ENCODE measurements at places on chromosomes 13 and 19. TPM values are rescaled to one million over a fixed set of nuclear protein-coding genes. Genes with fewer than 3 reads are reported as not detected.

DNA sequence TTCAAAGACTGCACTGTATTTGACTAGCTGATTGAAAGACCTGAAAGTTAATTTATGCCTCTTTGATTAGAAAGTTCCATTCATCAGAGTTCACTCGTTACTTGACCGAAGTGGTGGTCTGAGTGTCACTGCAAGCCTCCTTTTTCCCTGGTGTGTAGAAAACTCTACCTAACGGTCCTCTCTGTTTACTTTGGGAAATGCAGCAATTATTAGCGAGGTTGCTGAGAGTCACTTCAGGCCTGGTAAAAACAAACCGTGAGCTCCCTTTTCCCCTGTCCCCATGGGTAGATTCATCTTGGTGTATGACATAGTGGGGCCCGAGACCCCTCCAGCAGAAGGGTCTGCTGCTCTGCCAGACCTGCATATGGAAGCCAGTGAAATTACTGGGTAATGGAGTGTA lies 126.8 kb upstream of the RNF113B start:
- no peak for DNase-seq

The IGSF23 gene
- not detected for total RNA-seq

DNA sequence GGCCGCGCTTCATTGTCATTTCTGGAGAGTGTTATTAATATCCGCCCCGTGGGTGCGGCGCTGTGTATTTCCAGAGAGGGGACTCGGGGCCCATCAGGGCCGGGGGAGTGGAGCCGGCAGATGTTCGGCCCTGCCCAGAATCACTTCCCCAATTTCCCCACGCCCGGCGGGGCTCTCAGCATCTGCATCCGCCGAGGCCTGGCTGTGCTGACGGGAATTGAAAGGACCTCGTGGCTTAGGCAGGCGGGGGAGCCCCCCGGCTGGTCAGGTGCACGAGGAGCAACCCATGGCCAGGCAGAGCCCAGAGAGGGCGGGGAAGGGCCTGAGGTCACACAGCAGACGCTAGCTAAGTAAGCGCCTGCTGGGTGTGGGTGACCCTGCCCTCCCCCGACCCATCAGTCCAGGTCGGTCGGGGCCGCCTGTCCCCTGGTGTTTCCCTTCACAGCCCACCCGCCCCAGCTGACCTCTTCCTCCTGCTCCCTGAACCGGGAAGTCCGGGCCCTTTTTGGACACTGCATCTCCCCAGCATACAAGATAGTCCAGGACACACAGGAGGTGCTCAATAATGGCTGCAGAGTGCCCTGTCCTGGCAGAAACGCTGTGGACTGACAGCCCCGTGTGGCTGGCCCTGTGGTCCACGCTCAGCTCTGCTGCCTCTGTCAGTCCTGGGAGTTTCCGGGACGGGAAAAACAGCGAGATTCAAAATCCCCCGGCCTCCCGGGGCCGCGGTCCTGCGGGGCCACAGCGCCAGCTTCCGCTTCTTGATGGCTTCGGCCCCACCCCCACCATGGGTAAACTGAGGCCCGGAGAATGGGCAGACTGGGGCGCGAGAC lies 22.1 kb downstream of the ARID3A start:
- no peak for DNase-seq

- no peak for DNase-seq
Measured at GRCh38 chr13:65595916-65596315, 1634.2 kb downstream of the PCDH9 start.

GRCh38 chr19:35136977-35137702 lies 1.5 kb upstream of the FXYD1 start:
- no peak for DNase-seq

The GGACT gene
- total RNA-seq = 5.9 TPM

DNA sequence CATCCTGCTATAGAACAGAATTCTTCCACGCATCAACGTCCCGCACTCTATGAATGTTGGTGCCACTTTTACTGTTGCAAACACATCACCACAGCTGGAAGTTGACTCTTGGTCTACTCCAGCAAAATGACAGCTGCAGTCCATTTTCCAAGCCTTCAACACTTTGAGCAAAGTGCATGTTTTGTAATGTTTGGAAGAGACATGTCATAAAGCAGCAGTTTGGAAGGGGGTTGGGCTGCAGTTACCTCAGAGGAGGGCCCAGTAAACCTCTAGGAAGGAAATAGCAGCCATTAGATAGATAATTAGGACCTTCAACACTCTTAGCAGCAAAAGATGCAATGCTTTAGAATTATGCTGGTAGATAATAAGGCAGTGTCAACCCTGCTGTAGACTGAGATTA lies 323.6 kb downstream of the TDRD3 start:
- DNase-seq = no peak

GRCh38 chr13:24541127-24541475 lies 28.5 kb upstream of the PARP4 start:
- DNase-seq = no peak

The FFAR1 gene
- total RNA-seq = not detected

- DNase-seq = no peak
Measured at GRCh38 chr13:43776006-43776405, 10.8 kb downstream of the ENOX1 start.

GRCh38 chr13:41644742-41645141 lies 187.4 kb downstream of the RGCC start:
- no peak for DNase-seq

GRCh38 chr19:51458051-51458645 lies at the start of gene SIGLEC8:
Gene SIGLEC8, minus strand, starts transcription at chr19:51458454. Its CDS starts 67 bp downstream, at chr19:51458387.
- DNase-seq = no peak

GRCh38 chr19:35232912-35233311 lies 4.4 kb upstream of the FAM187B start:
- no peak for DNase-seq

DNA sequence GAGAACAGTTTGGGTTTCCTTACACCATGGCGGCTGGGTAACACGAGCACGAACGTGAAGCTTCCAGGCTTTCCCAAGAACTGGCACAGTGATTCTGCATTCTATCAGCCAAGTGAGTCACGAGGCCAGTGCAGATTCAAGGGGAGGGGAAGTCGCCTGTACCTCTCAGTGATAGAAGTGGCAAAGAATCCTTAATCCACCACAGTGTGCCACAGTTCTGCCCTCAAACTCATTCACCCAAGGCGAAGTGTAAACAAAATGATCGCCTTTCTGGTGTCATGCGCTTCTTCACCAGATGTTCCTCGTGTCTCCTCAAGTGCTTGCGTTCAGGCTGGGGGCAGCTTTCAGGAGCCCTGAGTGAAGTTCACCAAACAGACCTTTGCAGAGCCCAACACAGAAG lies 24.9 kb upstream of the AMER2 start:
- no peak for DNase-seq

DNA sequence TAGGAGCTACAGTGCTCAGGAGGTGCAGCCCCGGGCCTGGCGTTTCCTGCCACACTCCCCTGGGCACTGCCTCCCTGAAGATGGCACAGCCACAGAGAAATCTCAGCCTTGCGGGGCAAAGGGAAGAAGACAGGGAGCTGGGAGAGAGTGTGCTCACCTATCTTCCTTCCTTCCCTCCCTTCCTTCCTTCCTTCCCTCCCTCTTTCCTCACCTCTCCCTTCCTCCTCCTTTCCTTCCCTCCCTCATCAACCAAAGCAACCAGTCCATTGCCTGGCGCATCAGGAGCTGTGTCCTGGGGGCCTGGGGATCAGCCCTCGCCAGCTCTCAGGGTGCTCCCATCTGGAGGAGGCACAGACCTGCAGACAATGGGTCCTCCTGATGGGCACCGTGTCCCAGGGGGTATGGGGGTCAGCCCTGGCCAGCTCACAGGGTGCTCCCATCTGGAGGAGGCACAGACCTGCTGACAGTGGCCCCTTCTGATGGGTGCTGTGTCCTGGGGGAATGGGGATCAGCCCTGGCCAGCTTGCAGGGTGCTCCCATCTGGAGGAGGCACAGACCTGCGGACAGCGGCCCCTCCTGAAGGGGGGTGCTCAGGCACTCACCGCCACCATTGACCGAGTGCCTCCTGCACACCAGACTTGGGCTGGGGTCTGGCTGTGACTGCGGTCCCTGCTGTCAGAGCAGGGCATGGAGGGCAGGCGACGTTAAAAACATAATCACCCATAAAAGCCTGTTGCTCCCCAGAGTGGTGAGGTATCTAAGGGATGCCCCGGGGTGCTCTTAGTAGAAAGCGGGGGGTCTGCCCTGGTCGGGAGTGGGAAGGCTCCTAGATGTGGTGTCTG lies 120.2 kb downstream of the URI1 start:
- no peak for DNase-seq

GRCh38 chr19:7506385-7507328 lies 9.2 kb upstream of the ZNF358 start:
- DNase-seq = peak; percentile 64

GRCh38 chr13:40096357-40096901 lies 441.0 kb downstream of the COG6 start:
- DNase-seq = no peak

DNA sequence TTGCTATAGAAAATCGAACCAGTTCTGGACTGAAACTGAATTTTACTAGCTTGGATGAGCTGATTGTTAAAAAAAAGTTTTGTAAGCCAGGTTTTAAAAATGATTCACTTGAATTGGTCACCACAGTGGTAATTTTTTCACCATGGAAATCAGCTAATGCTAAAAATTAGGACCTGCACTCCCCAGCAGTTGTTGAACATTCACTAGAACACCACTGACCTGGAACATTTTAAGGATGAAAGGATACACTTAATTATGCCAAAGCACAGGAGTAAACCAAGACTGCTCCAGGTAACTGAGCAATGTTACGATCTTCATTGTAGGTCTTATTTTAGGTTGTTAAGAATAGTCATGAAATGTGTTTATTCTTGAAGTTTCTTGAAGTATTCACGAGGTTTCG lies 1342.6 kb upstream of the SPRY2 start:
- DNase-seq = no peak

DNA sequence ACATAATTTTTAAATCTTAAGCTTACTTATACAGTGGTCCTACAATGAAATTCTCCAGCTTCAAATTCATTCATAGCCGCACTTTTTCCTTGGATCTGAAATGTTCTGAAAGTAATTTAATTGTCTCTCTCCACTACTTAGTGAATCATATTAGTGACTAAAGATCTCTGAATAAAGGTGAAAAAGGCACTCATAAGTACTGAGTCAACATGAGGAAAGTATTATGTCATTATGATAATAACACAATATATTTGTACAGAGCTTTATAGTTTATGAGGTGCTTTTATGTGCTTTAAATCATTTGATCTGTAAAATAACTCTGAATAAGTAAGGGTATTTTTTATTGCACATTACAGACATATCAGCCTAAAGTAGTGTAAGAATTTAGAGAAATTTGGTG lies 628.2 kb upstream of the SLITRK5 start:
- no peak for DNase-seq

DNA sequence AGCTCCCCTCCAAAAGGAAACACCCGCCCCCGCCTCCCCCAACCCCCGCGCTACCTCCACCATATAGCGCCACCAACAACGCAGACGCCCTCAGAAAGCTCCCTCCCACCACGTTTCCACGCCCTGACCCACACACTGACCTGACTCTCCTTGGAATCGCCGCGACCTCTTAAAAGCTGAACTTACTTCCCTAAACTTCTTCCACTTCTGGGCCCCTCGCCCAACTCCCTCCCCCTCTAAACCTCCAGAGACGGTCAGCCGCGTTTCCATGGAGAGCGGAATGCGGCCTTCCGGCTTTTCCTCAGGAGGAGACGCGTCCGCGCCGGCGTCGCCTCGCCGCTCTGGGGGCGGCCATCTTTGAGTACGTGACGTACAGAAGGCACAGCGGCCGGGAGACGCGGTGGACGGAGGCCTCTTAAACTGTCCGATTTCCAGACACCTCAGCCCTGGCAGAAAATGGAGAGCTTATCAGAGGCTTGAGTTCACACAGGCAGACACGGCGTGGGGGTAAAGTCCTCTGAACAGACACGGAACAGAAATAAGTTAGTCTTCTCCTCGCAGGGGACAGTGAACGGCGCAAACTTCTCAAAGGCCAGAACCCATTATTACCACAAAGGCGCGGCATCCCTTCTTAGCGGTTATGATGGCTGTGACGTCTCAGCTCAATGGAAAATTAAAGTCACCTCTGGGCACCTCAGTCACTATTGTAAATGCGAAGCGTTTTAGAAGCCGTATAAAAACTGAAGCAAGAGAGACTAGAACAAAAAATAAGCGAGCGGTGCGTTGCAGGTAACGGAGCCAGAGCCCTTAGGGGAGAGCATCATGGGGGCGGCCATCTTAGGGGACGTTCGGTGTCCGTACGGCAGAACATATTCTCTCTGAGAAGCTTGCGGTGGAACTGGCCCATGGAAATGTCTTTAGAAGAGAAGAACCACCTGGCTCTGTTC lies at the start of gene ZNF432:
ZNF432 (minus strand) TSS at position 284 of the 947 bp plus-strand sequence. CDS start 1,970 bp downstream, outside the sequence.
- DNase-seq = peak; percentile 86

- no peak for DNase-seq
Measured at GRCh38 chr19:18480006-18480691, 41.7 kb downstream of the ELL start.

DNA sequence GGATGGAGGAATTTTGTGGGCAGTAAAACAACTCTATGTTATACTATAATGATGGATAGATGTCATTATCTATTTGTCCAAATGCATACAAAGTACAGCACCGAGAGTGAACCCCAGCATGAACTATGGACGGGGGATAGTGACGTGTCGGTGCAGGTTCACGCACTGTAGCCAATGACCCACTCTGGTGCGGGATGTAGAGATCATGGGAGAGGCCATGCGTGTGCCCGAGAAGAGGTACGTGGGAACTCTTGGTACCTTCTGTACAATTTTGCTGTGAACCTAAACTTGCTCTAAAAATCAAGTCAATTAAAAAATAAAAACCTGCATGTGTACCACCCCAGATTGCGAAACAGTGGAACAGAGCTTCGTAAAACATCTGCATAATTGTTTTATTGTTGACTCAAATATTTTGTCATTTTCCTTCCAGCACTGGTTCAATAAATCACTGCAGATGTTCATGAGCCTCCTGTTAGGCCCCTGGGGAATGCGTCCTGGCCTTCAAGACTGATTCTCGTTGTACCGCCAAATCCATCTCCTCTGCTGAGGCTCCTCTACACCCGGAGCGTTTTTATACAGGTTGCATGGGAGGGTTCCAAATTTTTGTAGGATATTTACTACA lies 30.9 kb downstream of the COL4A1 start:
- no peak for DNase-seq

- DNase-seq = no peak
Measured at GRCh38 chr13:50401049-50401505, 385.8 kb downstream of the KCNRG start.

- DNase-seq = no peak
Measured at GRCh38 chr19:31110336-31110735, 238.9 kb downstream of the TSHZ3 start.

The ZNF302 gene
- 37.0 TPM for total RNA-seq

GRCh38 chr19:2726904-2727639 lies 5.9 kb upstream of the DIRAS1 start:
- DNase-seq = no peak

DNA sequence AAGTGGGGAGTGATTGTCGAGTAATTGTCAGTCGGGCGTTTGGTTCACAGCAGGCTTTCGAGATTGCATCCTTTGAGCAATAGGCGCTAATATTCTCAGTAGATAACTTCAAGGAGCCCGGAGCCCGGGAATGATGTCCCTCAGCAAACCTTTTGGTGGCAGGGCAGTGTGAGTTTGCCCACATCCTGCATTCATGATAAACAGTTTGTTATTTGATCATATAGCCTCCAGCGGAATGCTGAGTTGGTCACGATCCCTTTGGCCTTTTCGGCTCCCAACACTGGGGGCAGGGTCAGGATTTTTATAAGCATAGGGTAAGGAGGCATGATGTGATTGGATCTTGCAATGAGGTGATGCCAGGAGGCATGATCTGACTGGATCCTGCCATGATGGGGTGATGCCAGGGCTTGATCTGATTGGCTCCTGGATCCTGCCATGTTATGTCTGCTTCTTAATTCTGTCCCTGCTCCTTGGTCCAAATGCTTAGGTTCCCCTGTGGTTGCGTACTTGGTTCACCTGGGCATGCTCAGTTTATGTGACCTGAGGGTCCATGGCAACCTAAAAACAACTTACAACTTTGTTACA lies 38.2 kb upstream of the IGSF23 start:
- no peak for DNase-seq

The CA11 gene
- total RNA-seq = 13.0 TPM

The SAMD1 gene
- total RNA-seq = 71.9 TPM

The CD37 gene
- not detected for total RNA-seq

All from neural crest cell (in vitro differentiated cells).